ENCODE measurements at places on chromosomes 2 and 18. TPM values are rescaled to one million over a fixed set of nuclear protein-coding genes. Genes with fewer than 3 reads are reported as not detected.

DNA sequence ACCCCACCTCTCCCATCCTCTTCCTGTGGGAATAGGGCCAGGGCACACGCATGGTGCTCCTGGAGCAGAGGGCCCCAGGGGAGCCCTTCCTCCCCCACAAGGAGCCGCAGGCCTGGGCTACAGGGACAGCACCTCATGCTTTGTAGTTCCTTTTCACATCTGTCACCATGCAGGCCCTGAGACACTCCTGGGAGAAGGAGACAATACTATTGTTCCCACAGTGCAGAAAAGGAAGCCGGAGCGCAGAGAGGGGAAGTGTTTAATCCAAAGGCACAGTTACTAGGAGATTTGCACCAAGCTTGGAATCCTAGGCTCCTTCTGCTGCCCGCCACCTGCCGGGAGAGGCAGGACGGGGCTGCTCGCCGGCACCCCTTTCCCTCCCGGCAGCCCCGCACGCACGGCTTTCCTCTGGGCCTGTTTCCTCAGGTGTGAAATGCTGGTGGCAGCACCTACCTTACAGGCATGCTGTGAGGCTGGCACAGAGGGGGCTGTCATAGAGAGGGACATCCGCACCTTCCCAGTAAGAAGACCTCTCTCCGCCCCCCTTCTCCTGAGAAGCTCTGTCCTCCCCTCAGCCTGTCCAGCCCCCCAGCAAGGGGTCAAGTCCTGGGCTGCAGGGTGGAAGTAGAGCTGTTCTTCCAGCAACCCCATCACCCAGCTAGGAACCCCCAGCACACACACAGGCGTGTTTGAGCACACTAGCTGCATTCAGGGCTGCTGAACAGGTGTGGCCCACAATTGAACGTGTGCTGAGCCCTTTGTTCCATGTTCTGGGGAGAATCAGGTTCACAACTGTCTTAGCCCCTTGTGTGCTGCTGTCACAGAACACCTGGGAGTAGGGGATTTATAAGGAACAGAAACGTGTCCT lies 62.6 kb downstream of the SMAD7 start:
- DNase-seq = no peak

DNA sequence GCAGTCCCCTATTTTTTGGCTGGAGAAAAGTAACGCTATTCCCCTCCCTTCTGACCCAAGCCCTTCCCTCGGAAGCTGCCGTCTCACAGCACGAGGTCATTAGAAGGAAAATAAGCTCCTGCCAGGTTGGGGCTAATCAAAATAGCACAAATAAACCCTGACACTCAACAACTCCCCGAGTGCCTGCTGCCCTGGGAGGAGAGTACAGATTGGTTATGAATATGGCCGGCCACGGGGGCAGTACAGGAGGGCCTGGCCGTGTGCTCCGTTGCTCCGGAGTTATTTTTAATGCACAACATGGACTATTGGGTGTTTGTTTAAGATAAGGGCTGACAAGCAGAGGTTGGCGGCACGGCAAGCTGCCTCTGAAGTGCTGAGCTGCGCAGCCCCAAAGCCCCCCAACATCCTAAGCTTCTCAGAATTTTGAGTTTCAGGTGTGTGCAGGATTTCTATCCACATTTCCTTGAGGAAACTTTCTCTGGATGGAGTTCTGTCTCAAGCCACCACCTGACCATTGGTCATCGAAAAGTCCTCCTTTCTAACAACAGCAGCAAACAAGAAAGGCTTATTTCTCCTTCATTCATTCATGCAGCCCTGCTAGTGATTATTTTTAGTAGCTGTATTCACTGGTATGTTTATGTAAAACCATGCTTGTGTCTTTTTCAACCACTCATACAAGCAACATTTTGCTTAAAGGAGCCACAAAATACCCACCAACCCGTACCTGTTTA lies 58.7 kb downstream of the PAX3 start:
- DNase-seq = no peak

DNA sequence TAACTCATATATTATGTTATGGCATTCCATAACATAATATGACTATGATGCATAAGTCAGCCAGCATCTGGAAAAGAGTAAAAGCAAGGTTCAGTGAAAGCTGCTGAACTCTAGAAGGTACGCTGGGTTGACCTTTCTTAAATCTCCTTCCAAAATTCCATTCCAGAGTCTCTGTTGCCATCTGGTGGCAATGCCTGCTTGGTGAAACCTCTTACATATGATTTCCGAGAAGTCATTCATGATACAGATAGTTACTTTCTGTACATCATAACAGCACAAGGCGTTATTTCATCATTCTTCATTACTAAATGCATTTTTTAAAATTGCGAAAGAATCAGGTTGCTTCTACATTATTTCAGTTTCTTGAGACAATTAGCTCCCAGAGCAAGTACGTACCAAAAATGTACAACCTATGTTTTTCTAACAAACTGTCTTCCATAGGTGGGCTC lies 7.0 kb upstream of the EPG5 start:
- DNase-seq = peak; percentile 74

DNA sequence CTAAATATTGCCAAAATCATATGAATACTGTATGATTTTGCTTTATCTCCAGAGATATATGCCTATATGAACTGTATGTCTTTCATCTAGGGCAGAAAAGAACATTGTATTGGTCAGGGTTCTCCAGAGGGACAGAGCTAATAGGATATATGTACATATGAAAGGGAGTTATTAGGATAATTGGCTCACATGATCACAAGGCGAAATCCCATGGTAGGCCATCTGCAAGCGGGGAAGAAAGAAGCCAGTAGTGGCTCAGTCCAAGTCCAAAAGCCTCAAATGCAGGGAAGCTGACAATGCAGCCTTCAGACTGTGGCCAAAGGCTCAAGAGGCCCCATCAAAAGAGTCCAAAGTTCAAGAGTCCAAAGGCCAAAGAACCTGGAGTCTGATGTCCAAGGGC lies 209.9 kb downstream of the RNF144A start:
- no peak for DNase-seq

- no peak for DNase-seq
Measured at GRCh38 chr2:239721531-239721930, 303.6 kb downstream of the NDUFA10 start.

- DNase-seq = no peak
Measured at GRCh38 chr2:162282765-162283425, 35.6 kb downstream of the IFIH1 start.

DNA sequence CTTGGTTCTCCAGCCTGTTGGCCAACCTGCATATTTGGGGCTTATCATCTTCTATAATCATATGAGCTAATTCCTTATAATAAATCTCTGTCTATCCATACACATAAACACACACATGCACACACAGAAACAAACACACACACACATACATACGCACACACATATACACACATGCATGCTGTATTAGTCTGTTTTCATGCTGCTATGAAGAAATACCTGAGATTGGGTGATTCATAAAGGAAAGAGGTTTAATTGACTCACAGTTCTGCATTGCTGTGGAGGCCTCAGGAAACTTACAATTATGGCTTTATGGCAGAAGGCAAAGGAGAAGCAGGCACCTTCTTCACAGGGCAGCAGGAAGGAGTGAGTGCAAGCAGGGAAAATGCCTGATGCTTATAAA lies 707.4 kb upstream of the CDH2 start:
- no peak for DNase-seq

DNA sequence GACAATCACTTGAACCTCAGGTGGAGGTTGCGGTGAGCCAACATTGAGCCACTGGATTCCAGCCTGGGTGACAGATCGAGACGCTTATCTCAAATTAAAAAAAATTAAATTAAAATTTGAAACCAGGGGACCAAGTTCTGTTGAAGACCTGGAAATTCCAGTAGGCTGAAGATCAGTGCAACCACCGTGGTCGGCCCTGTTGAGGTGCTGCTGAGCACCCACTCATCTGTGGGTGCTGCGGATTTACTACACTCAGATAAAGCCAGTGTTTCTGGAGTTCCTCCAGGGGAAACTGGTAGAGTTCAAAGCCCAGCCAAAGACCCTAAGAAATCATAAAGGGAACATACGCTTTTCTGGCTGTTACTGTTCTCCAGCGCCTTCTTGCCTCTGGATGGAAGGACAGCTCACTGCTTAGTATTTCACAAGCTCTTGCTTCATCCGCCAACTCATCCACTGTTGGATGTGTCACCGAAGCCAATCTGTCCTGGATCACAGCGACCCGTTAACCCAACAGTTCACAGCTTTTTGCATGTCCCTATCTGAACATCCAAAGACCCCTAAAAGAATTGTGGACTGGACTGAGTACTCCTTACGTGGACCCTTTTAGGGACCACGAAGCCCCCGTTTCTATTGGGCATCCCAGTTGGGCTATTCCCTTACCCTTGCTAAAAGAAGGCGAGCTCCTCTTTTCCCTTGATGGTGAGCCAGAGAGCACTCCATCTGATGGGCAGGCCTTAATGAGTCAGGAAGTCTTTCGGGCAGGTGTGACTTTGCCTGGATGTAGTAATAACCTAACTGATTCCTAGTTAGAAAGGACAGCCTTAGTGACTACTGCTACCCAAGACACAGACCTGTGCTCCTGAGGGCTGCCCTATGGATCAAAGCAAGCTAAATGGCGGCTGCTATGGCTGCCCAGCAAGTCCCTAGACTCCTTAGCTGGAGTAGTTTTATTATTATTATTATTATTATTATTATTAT lies 6.0 kb upstream of the ALPP start:
- no peak for DNase-seq

DNA sequence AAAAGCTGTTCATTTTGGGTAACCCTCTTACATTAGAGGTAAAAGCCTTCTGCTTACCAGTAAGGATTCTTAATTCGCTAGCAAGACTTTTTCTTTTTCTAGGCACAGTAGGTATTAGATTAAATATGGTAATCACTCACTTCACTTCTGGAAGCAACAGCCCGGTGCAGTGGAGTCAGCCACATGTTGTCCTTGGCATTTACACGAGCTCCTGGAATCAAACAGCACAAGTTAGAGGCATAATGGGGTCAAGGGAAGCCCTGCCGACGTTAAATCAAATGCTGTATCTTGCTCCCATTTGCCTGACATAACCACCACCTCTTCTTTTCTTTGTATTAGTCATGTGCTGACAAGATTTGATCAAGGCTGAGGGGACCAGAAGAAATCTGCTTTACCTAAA lies 174.1 kb downstream of the ANKRD44 start:
- DNase-seq = no peak

DNA sequence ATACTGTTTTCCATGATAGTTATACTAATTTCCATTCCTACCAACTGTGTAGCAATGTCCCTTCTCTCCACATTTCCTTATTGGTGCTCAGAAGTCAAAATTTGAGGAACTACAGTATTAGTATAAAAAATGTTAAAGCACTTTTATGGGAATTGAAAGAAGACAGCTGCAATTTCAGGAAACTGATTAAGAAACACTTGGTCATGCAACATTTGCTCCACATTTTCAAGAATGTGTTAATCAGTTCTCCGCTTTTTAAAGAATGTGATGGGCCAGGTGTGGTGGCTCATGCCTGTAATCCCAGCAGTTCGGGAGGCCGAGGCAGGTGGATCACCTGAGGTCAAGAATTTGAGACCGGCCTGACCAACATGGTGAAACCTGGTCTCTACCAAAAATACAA lies 33.6 kb upstream of the MGAT4A start:
- DNase-seq = no peak

DNA sequence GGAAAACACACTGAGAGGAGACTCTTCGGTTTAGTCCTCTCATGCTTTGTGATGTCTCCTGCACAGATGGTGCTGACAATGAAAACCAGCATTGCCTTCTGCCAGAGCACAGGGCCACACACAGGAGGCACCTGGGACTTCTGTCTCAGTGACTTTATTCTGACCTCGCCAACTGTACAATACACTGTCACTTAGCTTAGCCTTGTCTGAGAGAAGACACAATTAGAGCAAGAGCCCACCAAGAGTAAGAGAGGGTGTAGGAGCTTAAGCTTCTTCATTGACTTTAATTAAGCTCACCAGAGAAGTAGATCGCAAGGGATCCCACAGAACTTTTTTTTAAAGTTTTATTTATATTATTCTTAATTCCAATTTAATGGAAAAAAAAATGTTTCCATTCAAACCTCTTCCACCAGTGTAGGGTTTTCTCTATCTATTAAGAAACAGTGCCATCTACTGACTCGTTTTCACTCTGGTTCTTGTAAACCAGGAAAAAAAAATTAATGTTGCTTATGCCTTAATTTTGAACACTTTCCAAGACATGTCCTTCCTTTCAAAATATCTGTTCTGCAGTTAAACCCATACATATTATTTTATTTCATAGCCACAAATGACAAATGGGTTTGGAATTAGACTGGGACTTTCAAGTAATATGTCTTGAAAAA lies 42.4 kb upstream of the DDX18 start:
- peak; percentile 38 for DNase-seq

GRCh38 chr2:14790041-14790640 lies 157.6 kb downstream of the LRATD1 start:
- no peak for DNase-seq

DNA sequence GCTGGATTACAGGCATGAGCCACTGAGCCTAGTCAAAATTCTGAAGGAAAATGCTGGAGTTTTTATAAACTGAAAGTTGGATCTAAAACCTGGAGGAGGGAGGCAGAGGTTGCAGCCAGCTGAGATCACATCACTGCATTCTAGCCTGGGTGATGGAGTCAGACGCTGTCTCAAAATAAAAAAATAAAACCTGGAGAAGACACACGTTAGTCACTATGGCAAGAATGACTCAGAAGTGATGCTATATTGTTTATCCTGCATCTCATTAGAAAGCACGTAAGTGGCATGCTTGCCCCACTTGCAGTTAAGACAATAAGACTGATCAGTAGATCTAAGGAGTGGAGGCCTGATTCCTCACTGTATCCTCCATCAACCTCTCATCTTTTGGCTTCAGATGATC lies 106.6 kb upstream of the STON1 start:
- no peak for DNase-seq

DNA sequence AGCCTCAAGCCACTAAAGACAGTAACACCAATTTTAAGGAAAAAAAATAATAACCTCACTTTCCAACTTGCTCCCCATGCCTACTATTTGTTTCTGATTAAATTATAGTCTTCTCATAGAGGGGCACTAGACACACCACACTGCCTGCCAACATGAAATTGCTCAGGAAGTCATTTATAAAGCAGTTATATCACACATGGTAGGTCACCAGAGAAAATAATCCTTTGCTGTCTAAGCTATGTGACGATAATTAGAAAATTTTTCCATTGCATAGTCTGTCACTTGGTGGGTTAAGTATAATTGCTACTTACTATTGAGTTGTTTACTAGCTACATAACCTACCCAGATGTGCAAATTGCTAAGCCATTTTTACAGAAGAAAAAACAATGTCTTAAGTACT lies 85.2 kb downstream of the INO80D start:
- no peak for DNase-seq

GRCh38 chr2:9174771-9175437 lies 31.7 kb upstream of the ASAP2 start:
- DNase-seq = no peak

- peak; percentile 7 for DNase-seq
Measured at GRCh38 chr2:68643011-68643873, at the start of gene PROKR1. TSS of gene PROKR1 (plus strand) at chr2:68643579. CDS start at chr2:68645822, 2,243 bp downstream.

DSG1 gene
- polyA plus RNA-seq = not detected

UGT1A9 gene
- 13.1 TPM for polyA plus RNA-seq

BOLL gene
- polyA plus RNA-seq = not detected

CD8A gene
- 0.22 TPM for polyA plus RNA-seq

DNER gene
- 4.2 TPM for polyA plus RNA-seq

CYP26B1 gene
- polyA plus RNA-seq = 13.0 TPM

TANC1 gene
- polyA plus RNA-seq = 8.1 TPM

BMP10 gene
- not detected for polyA plus RNA-seq

MOGAT1 gene
- polyA plus RNA-seq = not detected

KYNU gene
- polyA plus RNA-seq = 302 TPM

ARHGEF33 gene
- 0.14 TPM for polyA plus RNA-seq

FAM228A gene
- not detected for polyA plus RNA-seq

MC2R gene
- not detected for polyA plus RNA-seq

XPO1 gene
- polyA plus RNA-seq = 152 TPM

MRO gene
- 0.31 TPM for polyA plus RNA-seq

ALPP gene
- 0.18 TPM for polyA plus RNA-seq

IHH gene
- polyA plus RNA-seq = 0.13 TPM

HOXD3 gene
- 0.36 TPM for polyA plus RNA-seq
